ENCODE measurements at places on chromosomes 16 and 17.

DNA sequence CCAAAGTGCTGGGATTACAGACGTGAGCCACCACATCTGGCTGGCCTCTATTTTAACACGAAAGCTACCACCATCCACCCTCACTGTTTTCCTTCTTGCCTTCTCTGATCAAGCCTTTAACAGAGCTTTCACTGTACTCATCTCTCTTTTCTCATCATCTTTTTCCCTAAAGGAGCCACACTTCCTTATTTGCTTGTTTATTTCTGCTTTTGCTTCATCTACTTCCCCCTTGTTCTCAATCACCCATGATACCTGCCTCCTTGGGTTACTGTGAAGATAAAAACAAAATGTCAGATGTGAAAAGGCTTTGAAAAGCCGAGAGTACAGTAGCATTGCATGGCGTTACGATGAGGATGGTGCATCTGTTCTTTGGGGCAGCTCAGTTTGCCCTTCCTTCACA lies 79.9 kb downstream of the ZNF18 start:
- DNase-seq: no peak

DNA sequence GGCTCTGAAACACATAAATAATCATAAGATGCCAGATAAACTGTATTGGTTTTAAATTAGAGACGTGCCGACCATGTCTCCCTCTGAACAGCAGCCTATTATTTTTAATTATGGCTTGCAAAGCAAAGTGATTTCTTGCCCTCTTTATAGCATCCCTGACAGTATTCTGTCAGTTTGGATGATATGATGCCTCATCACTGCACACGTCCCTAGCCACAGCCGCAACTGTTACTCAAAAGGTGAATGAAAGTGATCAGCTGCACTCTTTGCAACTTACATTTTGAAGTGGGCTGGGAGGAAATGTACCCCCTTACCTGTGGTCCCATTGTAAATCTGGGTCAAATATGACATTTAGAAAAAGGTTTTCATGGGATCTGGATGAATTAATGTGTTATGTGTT lies 389.9 kb downstream of the MAF start:
- no peak for DNase-seq

GRCh38 chr16:27302126-27302525 lies 11.6 kb upstream of the IL4R start:
- DNase-seq: no peak

DNA sequence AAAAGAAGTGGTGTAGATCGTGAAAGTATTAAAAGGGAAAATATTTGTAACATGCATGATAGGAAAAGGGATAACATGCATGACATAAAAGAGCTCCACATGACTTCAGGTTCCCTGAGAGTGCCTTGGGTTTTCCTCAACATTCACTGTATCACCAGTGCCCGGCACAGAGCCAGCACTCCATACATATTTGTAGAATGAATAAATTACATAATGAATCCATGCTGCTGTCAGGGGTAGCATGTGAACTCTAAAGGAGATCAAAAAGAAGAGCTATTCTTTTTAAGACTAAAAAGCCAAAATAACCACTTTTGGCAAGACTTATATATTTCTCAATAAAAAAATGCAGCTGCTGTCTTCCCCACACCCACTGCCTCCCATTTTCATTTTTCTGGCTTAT lies 2.7 kb upstream of the ZNF594 start:
- DNase-seq: no peak

- DNase-seq: no peak
These were observed 9.9 kb downstream of the XYLT2 start for GRCh38 chr17:50355701-50356341.

Measured in stimulated activated CD8-positive, alpha-beta memory T cell treated with anti-CD3 and anti-CD28 coated beads, Interleukin-4, amount 100 ng/mL, for 4 hours (primary cell).